ENCODE measurements at places on chromosomes 16 and 17. TPM values are rescaled to one million over a fixed set of nuclear protein-coding genes. Genes with fewer than 3 reads are reported as not detected.

CLDN6 gene
- not detected for total RNA-seq

HCRT gene
- total RNA-seq, result 0.39 TPM

TPSG1 gene
- total RNA-seq, result not detected

PYY gene
- total RNA-seq, result not detected

SP6 gene
- total RNA-seq, result not detected

NDRG4 gene
- 0.71 TPM for total RNA-seq

DHRS13 gene
- total RNA-seq, result 26.1 TPM

TBC1D3H gene
- total RNA-seq, result not detected

TMC7 gene
- total RNA-seq, result not detected

FZD2 gene
- total RNA-seq, result not detected
